SW480 (cell line): ENCODE measurements at places on chromosomes 3 and 15.

DNA sequence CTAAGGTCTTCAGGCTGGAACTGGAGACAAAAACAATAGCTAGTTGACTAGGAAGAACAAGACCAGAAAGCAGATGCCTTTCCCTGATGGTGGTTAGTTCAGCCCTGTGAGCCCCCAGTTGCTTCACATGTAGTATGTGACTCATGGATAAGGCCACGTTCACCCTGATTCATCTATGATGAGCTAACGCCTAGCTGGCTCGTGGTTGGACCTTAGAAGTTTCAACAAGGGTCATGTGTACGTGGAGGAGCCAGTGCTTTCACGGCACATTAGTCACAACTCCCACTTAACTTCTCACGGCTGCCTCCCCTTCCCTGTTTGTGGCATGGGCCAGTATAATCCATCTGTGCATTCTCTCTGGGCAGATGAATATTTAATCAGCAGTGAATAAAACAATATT lies 20.6 kb downstream of the COL8A1 start:
- DNase-seq: peak; percentile 44

- DNase-seq: no peak
Observed at GRCh38 chr3:70980646-70981170, 602.8 kb downstream of the FOXP1 start.

DNA sequence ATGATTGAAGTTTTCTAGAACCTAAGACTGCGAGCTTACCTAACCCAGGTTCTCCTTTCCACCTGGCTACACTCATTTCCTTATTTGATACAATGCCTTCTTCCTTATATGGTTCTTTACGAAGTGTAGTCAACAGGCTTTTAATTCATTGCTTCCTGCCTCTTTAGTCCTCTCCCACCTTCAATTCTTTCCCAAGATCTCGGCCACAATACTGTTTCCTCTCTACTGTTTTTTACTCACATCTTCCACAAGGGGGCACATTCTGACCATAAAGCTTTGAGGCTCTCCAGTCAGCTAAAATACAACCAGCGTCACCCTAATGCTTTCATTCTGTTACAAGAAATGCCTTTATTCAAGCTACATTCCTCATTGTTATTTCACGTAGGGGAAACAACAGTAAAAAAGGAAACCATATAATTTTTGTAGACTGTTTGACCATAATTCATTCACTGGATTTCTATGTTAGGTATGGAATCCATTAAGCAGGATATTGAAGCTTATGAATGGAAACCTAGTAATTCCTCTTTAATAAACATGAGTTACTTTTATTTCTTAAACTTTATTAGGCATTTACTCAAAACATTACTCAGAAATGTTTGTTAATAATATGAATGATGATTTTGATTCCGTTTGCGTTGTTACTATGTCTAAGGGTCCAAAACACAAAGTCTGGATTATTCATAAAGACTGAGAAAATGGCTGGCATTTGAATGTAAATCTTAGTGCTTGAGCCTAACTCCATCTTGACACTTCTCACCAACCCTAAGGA lies 29.5 kb upstream of the VEPH1 start:
- DNase-seq: peak; percentile 88

GRCh38 chr3:165854696-165855095 lies 17.5 kb upstream of the BCHE start:
- DNase-seq: peak; percentile 27

DNA sequence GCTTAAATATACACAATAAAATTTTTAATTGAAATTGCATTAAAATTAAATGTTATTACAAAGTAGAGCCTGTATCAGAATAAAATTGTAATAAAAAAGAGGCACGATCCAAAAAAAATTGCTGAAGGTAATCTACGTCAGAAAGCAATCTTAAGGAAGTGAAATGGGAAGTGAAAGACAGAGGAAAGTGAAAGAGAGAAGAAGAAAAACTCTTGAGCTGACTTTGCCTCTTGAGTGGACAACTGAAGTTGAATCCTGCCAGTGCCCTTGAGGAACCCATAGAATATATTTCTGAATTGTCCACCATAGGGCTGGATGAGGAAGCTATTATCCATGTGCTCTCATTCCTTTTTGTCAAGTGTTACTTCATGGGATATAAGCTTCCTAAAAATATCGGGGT lies 285.1 kb upstream of the STAC start:
- no peak for DNase-seq

DNA sequence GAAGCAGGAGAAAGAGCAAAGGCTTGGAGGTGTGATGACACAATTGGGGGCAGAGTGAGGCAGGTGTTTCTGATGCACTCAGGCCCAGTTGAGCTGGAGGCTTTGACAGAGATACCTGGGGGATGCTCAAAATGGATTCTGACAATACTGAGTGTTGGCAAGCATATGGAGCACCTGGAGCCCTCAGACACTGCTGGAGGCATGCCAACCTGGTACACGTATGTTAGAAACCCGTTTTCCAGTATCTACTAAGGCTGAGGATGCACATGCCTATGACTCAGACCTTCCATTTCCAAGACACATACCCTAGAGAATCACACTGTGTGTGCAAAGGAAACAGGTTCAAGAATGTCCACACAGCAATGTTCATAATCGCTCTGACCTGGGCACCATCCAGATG lies 58.7 kb downstream of the WNT7A start:
- no peak for DNase-seq

GRCh38 chr15:78396976-78397375 lies 41.0 kb upstream of the IREB2 start:
- DNase-seq: no peak

DNA sequence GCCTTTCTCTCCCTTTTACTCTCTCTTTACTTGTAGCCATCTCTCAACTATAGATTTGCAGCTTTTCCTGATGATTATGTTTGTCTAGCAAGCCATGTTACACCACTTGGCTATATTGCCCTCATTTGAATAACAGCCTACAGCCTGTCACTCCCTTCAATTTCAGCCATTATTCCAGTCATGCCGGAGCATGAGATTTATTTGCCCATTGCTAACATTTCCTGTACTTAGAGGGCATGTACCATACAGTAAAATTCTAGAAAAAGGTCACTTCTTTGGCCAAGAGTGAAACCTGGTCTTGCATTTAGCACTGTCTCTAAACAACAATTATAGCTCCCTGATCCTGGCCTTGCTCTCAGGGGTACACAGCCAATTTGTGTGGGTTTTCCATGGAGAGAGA lies 221.7 kb upstream of the TMC3 start:
- no peak for DNase-seq

- DNase-seq: no peak
Observed at GRCh38 chr15:29636921-29637320, 185.3 kb downstream of the TJP1 start.

DNA sequence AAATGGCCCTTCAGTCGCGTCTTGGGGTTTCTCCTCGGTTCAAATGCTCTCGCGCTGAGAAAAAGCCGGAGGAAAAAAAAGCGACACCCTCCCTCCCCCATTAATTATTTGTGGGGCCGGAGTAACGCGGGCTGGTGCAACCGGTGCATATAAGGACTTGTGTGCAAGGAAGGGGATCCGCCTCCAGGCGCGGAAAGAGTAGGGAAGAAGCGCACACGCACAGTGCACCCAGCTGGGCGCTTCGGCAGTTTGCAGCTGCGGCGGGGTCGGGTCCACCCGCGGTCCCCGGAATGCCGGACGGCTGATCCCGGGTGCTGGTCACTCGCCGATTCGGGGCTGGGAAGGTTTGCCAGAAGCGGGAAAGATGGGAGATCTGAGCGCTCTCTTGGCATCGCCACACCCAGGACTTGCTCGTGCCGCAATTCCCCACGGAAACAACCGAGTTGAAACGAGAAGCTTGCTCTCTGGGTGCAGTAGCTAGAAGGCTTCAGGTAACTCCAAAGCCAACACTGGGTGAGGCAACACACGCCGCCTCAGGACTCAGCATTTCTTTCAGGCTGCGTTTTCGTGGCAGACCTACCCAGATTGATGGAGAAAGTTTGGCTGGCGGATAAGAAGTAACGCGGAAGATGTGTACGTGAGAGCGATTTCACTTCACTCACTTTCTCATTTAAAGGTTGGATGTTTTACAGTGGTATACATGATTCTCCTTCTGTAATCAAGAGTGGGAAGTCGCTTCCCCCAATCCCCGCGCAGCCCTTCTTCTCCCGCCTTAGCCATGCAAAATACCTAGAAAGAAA lies 720 bp upstream of the TNIK start:
- DNase-seq: peak; percentile 86

- no peak for DNase-seq
Observed at GRCh38 chr3:73235768-73236167, 174.3 kb downstream of the EBLN2 start.

- no peak for DNase-seq
Observed at GRCh38 chr3:71786551-71786950, 1.6 kb upstream of the PROK2 start.

DNA sequence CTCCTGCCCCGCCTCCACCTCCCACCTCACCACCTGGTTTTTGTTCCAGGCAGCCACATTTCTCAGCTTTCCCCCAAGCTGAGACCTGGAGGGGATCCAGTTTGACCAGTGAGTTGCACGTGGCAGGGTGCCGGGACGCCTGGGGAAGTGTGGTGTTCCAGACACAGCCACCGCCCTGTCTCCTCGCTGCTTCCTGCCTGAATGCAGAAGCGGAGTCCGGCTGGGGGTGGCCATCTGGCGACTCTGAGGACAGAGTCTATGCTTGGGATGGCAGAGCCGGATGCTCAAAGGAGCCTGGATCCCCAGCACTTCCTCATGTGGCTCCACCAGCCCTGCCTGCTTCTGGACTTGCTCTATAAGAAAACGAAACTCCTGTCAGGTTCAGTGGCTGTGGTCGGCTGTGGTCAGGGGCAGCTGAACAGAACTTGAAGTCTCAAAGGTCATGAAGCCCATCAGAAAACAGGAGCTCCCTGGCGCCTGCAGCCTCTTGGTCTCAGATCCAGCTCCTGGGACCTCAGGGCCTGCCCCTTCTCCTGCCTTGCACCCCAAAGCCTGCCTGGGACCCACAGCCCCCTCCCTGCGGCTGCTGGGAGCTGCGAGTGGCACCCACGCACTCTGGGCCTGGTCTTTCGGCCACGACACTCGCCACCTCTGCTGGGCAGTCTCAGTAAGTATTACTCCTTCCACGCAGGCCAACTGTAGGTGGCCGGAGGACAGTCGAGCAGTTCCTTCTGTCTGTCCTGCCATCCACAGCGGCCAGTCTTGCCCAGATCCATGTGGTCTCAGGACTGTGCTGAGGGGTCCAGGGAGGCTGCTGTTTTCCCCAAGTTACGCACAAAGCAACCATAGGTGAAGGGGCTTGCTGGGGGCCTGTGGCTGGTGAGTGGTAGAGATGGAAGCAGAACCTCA lies 112.8 kb upstream of the MEF2A start:
- DNase-seq: no peak

- no peak for DNase-seq
Observed at GRCh38 chr3:125200731-125201139, 11.8 kb downstream of the SLC12A8 start.

- DNase-seq: no peak
Observed at GRCh38 chr3:188825901-188826300, 345.9 kb upstream of the TPRG1 start.

GRCh38 chr15:70589221-70589620 lies 174.1 kb downstream of the UACA start:
- peak; percentile 42 for DNase-seq

DNA sequence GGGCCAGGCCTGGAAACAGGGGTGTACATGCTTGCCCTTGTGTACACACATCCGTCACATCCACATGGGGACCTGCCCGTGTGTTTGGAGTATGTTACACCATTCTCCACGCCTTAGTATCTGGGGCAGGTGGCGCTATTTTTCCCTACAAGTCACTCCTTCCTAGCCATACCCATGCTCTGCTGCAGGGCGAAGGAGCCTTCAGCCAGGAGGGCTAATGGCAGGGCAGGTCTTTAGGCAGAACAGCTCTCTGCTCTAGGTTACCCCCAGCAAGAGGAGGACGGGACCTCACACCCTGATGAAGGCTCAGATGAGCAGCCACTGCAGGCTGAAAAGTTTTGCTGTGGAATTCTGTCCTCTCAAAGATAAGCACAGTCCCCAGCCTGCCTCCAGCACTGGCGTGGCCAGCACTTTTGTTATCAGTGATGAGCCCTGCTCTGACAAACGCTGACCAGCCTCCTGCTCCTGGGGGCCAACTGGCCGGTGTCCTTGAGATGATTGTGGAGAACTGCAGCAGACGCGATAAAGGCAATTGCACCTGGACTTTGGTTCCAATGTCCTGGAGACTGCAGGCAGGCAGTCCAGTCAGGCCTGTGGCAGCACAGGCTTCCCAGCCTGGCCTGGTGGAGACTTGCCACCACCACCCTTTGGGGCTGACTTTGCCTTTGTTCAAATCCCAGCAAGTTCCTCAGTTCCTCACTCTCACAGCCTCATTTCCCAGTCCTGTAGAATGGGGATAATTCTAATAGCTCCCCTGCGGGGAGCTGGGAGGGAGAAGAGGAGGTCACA lies 19.8 kb upstream of the PIGZ start:
- peak; percentile 52 for DNase-seq

- no peak for DNase-seq
Observed at GRCh38 chr3:89783341-89783927, 676.0 kb downstream of the EPHA3 start.

GRCh38 chr3:37161351-37161750 lies 13.0 kb downstream of the LRRFIP2 start:
- DNase-seq: no peak

DNA sequence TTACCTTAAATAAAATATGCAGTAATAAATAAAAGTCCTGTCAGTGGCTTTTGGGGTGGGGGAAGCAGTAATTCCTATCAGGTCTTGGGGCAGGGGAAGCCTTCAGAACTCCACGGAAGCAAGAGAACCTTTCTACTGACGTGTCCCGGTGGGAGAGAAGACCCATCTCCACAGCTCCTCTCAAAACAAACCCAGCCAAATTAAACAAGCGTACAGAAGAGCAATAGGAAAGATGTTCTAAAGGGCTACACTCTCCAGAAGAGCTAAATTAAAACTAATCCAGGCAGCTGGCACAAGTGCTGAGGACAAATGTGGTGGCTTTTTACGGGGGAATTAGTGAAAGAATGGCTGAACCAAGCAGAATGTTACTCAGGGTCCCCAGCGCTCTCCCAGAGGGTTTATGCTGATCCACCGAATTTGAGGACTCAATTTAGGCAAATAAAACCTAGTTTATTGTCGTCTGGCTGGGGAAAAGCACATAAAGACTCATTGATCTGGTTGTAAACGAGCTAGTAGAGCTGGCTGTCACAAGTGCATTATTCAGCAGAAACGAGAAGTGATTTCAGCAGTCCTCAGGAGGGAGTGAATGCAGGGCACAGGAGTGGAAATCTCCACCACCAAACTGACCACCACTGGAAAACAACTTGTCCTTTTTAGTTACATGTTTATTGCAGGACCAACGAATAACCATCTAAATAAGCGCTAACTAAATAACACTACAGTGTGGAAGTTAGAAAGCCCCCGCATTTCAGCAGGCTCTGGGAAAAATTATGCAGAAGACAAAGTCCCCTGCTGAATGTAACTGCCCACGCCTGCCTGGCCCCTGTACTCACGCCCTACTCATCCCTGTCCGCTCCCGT lies 13.5 kb downstream of the BFSP2 start:
- peak; percentile 50 for DNase-seq
